ENCODE measurements at places on chromosomes 2 and 18.

DNA sequence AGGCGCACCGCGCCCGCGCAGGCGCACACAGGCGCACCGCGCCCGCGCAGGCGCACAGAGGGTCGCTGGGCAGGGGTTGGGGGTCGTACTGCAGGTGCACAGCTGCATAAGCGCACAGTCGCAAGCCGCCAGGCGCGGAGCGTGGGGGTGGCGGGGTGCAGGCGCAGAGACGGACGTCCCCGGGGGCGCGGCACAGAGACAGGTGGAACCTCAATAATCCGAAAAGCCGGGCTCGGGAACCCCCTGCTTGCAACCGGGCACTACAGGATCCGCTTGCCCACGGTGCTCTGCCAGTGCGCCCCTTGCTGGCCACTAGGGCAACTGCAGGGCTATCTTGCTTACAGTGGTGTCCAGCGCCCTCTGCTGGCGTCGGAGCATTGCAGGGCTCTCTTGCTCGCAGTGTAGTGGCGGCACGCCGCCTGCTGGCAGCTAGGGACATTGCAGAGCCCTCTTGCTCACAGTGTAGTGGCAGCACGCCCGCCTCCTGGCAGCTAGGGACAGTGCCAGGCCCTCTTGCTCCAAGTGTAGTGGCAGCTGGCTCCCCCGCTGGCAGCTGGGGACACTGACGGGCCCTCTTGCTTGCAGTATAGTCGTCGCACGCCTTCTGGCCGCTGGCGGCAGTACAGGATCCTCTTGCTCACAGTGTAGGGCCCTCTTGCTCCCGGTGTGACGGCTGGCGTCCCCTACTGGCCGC lies 34.9 kb downstream of the FAM110C start:
- peak; percentile 58 for DNase-seq

DNA sequence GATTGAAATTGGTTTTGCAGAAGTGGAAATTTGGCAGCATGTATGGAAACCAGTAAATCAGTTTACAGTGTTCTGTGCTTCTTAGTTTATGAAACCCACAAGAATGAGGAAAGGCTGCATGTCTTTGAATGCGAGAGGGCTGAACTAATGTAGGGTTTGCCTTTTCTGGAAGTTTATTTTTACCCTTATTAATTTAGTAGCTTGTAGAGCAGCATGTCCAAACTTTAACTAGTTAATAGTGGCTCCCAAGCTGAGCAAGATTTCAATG lies 50.4 kb downstream of the LDLRAD4 start:
- DNase-seq = no peak

DNA sequence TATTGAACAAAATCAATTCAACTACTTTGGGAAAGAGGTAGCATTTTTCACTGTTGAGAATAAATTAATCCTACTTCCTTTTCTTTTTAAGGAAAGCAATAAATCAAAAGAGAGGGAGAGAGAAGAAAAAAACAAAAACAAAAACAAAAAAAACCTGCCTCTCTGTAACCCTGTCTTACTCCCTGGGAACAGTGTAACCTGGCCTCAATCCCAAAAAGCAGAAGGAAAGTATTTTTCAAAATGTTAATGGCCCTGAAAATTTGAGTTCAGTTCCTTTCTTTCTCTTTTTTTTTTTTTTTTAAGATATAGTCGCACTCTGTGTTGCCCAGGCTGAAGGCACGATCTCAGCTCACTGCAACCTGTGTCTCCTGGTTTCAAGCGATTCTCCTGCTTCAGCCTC lies 35.9 kb downstream of the RHOB start:
- no peak for DNase-seq

DNA sequence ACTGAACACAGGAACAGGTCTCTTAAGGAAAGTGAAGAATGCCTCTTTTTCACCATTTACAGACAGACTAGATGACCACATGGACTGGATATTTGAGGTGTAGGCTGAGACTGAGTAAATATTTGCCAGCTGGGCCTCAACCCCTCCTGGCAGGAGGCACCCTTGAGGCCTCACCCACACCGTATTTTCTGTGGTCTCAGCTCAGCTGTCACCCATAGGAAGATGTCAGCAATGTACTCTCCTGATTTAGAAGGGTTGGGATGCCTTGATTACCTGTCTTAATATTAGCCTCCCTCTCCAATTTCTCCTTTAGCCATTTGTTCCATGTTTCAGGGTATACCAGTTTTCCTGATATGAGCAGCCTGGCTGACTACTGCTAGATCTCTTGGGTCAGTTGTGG lies 20.3 kb downstream of the ADCYAP1 start:
- no peak for DNase-seq

DNA sequence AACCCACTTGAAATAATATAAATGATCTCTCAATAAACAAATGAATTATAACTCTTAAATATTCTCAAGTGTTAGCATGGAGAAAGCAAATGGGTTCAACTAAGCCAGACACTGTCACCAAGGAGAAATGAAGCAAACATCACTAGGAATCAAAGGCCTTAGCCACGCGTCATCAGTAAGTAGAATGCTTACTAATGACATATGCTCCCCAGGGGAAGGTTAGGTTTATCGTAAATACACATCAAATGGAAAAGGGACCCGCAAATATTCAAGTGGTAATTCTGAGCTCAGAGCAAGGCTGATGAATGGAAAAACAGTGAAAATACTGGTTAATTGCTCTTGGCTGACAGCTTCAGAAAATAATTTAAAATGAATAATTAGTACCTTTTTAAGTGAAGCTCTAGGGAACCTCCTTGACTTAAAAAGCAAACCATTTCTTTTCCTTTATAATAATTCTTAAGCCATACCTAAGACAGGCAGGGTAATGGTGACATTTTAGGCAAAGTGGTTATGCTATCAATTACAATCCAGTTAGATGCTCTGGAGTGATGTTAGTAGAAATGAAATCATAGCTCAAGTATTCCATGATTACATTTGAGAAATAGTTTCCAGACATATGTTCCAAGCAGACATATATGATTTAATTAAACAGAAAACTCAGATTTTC lies 101.5 kb downstream of the ALPK2 start:
- no peak for DNase-seq

- no peak for DNase-seq
Observed at GRCh38 chr2:39638581-39638980, 27.1 kb upstream of the TMEM178A start.

- DNase-seq = no peak
Observed at GRCh38 chr2:188573453-188573852, 281.8 kb downstream of the GULP1 start.

DNA sequence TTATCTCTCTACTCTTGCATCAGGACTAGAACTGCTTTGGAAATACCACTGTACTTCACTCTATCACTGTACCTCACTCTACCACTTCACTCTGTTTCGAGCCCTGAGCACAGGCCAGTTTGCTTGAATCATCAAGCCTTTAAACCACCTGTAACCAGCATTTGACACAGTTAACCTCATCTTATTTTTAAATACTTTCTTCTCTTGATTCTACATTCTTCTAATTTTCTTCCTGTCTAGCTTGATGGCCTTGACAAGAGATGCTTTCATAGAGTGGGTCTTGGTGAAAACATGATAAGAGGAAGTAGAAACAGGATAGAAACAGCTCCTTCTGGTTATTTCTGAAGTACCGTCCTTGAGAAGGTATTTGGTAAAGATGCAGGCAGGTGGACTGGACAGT lies 78.1 kb downstream of the SPIRE1 start:
- no peak for DNase-seq

DNA sequence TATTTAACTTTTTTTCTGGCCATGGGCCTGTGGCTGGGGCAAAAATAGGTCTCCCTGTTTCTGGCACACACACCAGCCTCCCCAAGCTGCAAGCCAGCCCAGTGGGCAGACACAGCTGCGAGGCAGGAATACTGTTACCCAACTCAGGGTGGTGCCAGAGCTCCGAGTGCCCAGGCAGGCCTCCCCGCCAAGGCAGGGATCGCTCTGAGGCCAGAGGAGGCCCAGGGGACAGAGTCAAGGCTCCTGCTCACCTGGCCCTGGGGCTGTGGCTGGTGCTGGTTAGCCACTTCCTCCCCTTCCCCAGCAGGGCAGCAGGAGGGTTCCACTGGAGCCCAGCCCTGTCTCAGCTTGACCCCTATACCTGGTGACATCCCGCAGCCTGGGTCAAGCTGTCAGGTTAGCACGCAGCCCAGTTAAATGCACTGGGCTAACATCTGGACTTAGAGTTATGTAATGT lies 67.1 kb upstream of the EPAS1 start:
- peak; percentile 28 for DNase-seq

- DNase-seq = no peak
Observed at GRCh38 chr2:240217431-240218301, 77.2 kb upstream of the OTOS start.

GRCh38 chr2:227052879-227053278 lies 111.1 kb downstream of the COL4A4 start:
- no peak for DNase-seq

- DNase-seq = no peak
Observed at GRCh38 chr18:26919627-26920026, 54.1 kb upstream of the AQP4 start.

DNA sequence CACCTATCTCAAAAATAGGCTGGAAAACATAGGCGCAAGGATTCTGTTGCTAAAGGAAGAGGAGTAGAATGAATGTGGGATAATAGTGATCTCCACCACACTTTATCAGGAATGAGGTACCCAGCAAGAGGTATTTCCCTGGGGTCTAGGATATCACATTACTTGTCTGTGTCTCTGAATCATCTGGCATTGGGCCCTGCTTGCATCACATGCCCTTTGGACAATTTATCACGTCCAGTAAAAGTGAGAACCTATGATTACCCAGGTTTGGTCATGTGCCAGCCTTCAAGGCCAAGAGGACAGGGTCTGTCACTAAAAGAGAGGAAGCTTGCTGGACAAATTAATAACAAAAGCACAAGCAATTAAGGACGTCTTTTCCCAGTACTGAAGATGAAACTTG lies 11.4 kb upstream of the TRAPPC8 start:
- no peak for DNase-seq

- DNase-seq = no peak
Observed at GRCh38 chr2:37923308-37924055, 1.6 kb upstream of the RMDN2 start.

DNA sequence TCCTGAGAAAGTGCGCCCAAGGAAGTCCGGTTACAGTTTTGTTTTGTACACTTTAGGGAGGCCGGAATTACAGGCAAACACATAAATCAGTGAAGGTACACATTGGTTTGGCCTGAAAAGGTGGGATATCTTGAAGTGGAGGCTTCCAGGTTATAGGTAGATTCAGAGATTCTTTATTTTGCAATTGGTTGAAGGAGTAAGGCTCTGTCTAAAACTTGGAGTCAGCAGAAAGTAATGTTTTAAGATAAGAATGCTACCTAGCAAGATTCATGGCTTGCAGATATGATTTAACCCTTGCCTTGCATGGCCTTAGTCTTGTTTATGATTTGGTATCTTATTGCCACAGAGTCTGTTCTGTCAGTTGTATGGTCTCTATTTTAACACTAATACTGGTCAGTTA lies 165.9 kb upstream of the NDUFV2 start:
- DNase-seq = no peak

GRCh38 chr2:75604484-75604883 lies 42.1 kb upstream of the MRPL19 start:
- no peak for DNase-seq

Measured in activated CD8-positive, alpha-beta memory T cell treated with anti-CD3 and anti-CD28 coated beads, Interleukin-2, amount 50 U/mL, for 4 hours (primary cell).